ENCODE measurements at places on chromosomes 3 and 15.

DNA sequence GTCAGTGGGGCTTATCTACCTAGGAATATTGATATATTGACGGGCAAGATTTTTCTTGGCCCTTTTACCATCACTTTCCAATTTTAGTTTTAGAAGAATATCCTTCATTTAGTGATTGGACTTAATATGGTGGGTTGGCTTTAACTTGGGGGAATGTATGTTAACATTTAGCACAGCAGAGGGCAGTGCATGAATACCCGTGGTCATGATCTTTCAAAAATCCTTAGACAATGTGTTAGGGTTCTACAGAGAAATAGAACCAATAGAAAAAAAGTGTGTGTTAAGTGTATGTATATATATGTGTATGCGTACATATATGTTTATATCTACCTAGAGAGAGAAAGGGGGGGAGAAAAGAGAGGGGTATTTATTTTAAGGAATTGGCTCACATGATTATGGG is 36.9 kb downstream of the GPR171 start:
- DNase-seq: no peak

- no peak for DNase-seq
Measured at GRCh38 chr15:43008150-43008549, 87.6 kb upstream of the TTBK2 start.

DNA sequence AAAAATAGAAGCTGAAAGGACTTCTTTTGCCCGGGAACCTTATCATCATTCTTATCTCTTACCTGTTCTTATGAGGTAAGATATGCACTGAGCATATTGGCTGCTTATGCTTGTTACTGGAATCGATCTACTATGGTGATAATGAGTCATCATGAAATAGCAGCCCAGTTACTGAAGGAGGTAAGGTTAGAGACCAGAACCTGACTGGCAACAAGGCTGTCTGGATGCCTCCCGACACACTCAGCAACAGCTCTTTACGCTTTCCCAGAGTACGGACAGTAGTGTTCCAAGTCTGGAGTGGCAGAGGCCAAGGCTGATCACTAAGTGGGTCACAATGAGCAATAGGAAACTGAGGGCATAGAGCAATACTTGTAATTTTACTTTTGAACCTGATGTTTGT is 314.1 kb downstream of the NLGN1 start:
- no peak for DNase-seq

- DNase-seq: no peak
Measured at GRCh38 chr3:72175296-72175858, 390.4 kb upstream of the PROK2 start.

DNA sequence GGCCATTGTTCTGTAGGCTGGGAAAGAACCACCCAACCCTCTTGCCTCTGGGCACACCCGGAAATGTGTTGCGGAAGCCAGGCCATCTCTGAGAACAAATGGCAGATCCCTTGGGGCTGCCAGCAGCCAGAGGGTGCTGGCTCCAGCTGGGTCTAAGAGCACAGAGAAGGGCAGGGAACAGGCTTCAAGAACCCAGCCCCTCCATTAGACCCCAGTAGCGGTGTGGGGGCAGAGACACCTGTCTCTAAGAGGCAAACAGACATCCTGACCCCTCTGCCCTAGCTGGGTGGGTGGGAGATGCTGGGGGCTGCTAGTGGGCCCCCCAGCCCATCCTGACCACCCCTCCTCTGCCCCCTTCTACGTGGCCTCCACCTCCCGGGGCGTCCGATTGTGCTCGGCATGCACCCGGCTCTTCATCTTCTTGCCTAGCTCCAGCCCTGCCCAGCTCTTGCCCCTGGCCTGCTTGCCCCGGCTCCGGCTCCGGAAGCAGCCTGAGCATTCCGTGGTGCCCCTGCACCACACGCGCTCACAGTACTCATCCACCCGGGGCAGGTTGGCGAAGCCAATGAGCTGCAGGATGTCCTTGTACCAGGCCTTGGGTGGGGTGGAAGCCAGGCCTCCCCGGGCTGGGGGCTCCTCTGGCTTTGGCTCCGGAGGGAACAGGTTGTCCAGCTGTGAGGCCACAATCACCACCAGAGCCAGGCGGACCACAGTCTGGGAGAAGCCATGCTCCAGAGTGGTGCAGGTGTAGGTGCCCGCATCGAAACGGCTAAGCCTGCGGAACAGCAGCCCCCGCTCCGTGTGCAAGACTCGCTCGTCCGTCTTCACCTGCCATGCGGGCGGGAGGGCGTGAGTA is 9.4 kb downstream of the SEMA3G start:
- DNase-seq: no peak

DNA sequence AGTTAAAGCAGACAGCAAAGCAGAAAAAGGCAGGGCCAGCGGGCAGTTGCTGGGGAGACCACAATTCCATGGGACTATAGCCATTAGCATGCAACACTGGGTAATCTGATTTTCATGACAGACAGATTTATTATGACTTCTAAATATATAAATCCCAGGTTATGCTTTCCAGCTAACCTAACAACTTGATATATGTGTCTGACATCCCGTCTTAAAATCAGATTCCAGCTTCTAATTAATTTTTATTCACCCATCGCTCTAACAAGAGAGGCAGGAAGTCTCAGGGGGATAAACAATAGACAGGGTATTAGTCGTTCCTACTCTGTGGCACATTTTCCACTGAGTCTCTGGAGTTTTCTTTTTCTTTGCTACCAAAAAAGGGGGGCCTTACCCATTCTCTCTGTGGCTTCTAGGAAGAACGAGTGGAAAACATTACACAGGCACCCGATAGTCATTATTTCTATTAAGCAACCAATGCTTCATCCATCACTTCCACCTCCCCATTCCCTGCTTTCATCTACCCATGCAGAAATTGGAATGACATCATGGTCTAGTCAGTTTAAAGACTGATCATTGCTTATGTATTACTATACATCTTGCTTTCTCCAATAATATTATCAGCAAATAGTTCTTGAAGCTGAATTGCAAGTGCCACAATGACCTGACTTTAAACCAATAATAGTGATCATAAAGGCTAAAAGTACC is 173.1 kb downstream of the FHIT start:
- DNase-seq: no peak

- no peak for DNase-seq
Measured at GRCh38 chr3:36606871-36607765, 157.2 kb downstream of the DCLK3 start.

DNA sequence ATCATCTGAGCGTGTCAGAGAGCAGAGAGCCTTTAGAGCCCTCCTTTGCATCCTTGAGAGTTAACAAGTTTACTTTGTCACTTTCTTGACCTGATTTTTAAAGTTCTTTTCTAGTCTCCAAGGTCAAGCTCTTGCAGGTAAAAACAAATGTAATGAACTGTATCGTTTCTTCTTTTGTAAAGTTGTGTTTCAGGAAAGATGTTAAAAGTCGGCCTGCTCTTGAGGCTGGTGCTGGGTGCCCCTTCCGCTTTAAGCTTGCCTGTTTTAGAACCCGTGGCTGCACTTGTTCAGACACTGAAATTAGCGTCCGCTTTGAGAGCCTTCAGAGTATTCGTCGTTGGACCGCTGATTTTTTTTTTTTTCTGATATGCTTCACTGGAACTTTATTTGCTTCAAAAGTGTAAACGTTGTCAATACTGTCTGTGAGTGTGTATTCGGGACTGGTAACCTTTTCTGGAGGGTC is 52.6 kb upstream of the ULK4 start:
- DNase-seq: peak; percentile 9

GRCh38 chr3:195106418-195106906 is 164.5 kb downstream of the XXYLT1 start:
- DNase-seq: peak; percentile 48

DNA sequence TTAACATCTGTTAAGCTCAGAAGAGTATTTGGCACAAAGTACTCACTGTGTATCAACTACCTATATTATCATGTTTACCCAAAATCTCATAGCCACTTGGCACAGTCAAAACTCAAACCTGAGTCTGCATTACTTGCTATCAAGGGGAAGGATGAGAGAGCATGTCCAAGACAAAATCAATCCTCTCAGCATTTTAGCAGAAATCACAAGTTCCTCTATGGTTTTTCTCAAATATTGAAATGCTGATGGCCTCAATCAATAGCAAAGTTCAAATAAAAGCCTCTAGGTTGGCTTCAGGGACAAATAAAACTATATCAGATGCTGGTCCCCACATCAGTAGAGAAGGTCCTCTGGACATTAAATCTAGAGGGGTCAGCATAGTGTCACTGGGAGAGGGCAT is 14.3 kb downstream of the TBC1D2B start:
- DNase-seq: no peak

DNA sequence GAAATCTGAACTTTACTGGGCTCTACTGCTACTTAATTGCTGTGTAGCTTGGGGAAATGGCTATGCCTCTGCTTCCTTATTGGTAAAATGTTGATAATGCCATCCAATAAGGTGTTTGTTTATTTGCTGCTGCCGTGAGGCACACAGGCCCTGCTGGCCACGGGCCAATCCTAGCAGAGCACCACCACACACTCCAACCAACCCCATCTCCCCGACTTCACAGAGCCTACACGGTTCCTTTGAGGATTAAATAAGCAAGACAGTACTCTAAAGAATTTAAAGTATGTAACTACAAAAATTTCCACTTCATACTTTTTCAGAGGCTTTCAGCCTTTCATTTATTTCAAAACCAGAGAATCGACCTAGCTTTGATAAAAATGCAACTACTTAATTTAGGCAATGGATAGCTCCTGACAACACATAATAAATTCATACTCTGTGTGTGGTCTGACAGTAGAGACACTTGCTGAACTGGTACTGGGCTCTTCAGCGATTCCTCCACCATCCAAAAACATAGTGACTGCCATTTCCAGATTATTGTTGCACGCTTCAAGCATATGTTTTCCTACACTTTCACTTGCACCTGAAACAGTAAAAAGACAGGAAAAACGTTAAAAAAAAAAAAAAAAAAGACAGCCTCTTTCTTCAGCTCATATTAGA is 25.3 kb downstream of the UBXN7 start:
- DNase-seq: no peak

GRCh38 chr3:46406443-46406787 is 451 bp downstream of the CCR5AS start:
- no peak for DNase-seq

- DNase-seq: no peak
Measured at GRCh38 chr3:127209155-127209839, 16.4 kb downstream of the PRR23E start.

DNA sequence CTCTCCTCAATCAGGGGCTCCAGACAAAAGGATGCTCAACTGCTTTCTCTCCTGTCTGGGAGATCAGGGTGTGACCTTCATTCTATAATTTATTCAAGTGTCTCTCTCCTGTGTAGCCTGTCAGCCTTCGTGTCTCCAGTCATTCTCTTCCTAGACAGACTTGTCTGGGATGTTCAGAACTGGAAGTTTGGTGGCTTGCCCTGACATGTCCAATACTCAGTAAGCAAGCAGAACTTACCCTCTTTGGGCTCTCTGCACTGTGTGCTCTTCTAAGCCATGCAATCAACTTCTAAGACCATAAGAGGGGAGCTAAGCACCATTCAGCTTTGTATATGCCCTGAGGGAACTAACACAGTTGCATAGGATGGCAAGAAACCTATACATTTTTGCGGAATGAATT is 14.1 kb downstream of the ACKR2 start:
- no peak for DNase-seq

- DNase-seq: no peak
Measured at GRCh38 chr3:115022199-115022598, 124.9 kb downstream of the ZBTB20 start.

DNA sequence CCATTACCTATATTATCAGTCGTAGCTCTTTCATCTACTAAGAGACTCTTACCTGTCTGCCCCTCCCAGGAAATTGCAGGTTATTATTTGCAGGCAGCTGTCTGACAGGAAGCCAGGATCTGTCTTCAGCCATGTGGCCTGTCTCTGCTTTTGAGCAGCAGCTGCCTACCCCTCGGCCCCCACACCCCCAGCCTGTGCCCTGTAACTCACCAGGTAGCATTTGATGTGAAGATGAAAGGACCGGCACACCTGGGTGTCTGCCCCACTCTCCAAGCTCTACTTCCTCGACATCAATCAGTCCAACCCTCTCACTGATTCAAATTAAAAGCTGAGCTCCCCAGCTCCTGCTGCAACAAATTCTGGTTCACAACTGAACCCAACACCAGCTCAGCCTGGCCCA is 197.2 kb upstream of the CTNNB1 start:
- DNase-seq: no peak

DNA sequence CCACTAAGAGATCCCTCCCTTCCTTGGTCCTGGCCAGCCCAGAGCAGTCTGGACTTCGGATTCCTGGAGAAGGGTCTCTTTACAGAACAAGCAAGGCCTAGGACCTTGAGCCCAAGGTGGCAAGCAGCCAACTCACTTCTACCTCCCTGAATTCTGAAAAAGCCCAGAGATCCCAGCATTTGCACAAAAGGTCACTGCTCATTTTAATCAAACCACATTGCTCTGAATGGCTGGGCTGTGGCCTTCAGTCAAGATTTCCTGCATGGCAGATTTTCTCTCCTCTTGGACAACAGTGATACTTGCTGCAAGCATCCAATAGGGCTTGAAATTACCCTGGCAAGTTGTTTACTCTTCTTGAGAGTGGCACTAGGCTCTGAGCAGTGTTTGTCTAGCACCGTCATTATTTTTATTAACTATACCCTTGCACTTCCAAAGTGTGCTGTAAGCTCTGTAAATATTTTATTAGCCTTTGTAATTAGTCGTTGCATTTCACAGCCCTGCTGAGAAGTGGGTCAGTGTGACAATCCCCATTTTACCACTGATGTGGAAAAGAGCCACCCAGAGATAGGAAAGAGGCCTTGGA is 274.7 kb upstream of the CTNNB1 start:
- DNase-seq: peak; percentile 25

GRCh38 chr15:58773024-58773423 is 1.9 kb downstream of the MINDY2 start:
- no peak for DNase-seq

GRCh38 chr15:38829086-38829485 is 264.5 kb upstream of the RASGRP1 start:
- no peak for DNase-seq

- DNase-seq: no peak
Measured at GRCh38 chr3:130465521-130465920, 51.5 kb upstream of the COL6A6 start.

DNA sequence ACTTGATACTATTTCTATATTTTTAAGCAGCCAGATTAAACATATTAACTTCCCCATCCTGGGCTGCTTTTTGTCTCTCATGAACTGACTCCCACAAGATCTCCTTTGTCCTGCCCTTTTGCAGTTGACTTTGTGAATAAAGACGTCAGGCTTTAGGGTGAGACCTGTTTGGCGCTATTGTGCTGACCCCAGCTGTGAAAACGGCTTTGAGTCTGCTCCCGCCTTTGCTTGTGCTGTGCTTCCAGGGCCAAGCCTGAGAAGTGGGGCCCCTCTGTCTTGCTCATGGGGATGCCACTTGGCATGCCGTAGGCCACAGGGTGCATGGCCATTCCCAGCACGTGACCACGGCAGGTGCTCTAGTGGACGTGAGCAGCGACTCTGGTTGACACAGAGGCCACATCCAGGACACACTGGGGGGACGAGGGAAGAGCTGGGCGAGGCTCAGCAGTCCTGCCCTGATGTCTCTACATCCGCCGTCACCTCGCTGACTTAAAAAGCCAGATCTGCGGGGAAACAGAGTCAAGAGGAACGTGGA is 268.9 kb upstream of the LYSMD4 start:
- no peak for DNase-seq

- no peak for DNase-seq
Measured at GRCh38 chr3:53056442-53056841, 10.6 kb upstream of the SFMBT1 start.

GRCh38 chr3:150146991-150147761 is 176.5 kb upstream of the PFN2 start:
- DNase-seq: no peak

Measured in midbrain (tissue), 1 donor.